ENCODE measurements at places on chromosomes 5 and 9.
A peak's percentile ranks its signal among the peaks of the same experiment; 100 is the strongest.

- peak; percentile 17 for DNase-seq
Measured at GRCh38 chr9:127225801-127226625, 38.6 kb upstream of the GARNL3 start.

GRCh38 chr5:139743804-139744203 is 51.8 kb upstream of the PSD2 start:
- no peak for DNase-seq

DNA sequence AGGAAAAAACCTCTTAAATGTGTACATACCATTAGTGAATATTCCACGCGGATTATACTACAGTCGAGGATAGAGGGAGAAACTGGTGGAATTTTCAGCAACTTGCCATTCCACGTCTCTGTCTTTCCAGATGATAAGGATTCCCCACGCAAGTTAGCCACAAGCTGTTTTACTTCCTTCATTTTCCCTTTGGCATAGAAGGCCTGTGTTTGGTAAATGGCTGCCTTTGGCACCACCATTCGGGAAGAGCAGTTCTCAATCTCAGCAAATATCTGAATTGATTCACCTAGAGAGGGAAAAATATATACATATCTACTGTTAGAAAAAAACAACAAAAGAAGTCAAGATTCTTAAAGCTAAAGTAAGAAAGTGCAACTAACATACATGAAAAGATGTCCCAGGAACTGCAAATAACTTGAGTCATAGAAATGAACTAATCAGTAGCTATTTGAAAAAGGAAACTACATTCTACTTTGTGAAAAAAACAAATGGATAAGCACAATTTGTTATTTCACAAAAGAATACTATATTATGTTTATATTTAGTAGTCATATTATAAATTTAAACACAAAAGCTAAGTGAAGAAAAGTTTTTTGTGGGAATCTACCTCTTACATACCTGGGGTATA is 8.1 kb downstream of the ARRDC3 start:
- no peak for DNase-seq

GRCh38 chr5:109196823-109197160 is 213.0 kb downstream of the PJA2 start:
- no peak for DNase-seq

- DNase-seq = no peak
Measured at GRCh38 chr5:150429410-150429873, 16.7 kb upstream of the CD74 start.

DNA sequence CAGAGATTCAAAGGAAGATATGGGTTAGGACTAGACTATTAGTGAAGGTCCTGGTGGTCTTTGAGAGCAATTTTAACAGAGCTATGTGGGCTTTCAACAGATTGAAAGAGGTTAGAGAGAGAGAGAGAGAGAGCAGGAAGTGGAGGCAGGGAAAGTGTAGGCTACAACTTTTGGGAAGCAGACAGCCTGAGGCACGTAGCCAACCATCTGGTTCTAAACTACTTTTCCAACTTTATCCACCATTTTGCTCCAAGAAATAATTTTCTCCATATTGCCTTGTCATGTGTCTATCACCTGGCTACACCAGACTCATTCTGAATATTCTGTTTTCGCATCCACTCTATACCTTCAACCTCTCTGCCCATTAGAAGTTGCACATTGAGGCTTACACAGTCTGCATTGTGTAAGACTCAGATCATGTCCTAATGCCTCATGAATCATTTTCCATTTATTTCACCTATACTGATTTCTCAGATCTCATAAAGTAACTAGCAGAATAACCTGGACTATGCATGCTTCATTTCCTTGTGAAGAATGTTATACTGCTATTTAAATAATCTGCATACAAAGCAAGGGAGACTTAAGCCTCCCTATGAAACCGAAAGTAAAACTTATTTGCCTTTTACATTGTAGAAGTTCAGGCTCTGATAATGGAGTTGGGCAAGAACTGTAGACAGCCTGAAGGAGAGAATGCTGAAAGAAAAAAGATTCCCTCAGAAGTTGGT is 235.6 kb downstream of the ELAVL2 start:
- no peak for DNase-seq

DNA sequence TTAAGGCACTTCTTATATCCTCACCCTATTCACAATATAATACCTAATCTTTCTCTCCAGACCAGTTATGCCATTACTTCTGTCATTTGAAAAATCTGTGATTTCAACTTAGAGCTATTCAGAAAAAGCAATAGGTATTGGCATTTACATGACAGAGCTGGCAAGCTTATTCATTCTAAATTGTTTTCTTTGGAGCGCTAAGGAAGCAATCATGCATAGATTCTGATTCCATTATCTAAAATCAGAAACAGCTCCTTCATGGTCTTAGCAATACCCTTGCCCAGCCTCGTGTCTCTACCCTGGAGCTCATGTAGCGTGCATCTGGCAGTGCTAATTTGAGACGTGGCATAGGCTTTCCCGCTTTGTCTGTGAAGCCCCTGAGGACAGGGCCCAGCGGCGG is 4.5 kb downstream of the SLC1A1 start:
- DNase-seq = no peak

DNA sequence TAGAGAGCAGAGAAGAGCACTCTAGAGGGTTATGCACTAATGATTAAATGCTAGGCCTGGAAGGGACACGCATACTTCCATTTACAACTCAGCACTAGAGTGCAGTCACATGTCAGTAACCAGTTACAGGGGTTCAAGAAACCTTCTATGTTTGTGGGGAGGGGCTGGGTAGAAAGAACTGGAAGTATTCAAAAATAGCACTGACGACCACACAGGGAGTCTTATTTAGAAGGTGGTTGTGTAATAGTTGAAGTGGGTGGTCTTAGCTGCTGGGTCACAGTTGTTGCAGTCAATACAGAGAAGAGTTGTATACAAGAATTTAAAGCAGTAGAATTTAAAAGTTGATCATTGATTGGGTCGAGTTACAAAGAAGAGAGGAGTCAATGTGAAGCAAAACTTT is 15.4 kb downstream of the AOPEP start:
- DNase-seq = no peak

- DNase-seq = no peak
Measured at GRCh38 chr5:152593388-152593787, 188.3 kb upstream of the NMUR2 start.

- DNase-seq = no peak
Measured at GRCh38 chr5:60357302-60357701, 342.7 kb downstream of the DEPDC1B start.

DNA sequence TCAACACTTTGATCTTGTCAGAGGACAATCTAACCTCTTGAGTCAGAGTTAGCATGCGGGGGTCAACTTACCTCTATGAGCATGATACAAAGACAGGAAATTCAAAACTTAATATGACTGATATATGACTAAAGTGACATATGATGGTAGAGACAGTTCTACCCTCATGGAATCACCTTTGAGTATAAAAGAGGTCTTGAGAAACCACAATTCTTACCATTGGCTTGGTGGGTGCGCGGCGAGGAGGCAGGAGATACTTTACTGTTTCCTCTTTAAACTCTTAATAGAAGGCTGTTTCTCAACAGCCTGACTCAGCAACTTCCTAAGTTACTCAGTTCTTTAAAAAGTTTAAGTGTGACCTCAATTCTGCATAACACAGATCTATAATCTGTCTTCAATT is 372.8 kb downstream of the KIAA0825 start:
- DNase-seq = peak; percentile 19

DNA sequence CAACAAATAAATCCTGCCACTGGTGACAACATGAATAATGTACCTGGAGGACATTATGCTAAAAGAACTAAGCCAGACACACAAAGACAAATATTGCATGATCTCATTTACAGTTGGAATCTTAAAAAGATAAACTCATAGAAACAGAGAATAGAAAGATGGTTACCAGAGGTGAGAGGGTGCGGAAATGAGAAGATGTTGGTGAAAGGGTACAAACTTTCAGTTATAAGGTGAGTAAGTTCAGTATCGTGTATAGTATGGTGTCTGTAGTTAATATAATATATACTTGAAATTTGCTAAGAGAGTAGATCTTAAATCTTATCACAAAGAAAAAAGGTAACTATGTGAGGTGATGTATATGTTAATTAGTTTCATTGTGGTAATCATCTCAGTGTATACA is 63.3 kb downstream of the PRRC1 start:
- DNase-seq = no peak

DNA sequence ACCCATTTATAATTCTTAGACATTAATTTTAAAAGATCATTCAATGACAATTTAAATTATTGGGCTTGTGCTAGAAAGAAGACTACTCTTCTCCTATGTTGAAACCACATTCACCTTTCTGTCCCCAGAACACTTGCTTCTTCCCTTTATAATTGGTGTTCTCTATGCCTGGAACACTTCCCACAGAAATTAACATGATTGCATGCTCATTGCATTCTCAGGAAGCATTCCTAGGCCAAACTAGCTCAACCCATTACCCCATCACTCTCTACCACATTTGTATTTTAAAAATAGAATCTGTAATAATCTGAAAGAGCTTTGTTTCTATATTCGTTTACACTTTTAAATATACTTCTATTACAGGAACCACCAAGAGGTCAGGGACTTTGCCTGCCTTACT is 184.7 kb downstream of the MEF2C start:
- DNase-seq = no peak

- DNase-seq = no peak
Measured at GRCh38 chr5:101942321-101942882, 353.7 kb downstream of the SLCO4C1 start.

DNA sequence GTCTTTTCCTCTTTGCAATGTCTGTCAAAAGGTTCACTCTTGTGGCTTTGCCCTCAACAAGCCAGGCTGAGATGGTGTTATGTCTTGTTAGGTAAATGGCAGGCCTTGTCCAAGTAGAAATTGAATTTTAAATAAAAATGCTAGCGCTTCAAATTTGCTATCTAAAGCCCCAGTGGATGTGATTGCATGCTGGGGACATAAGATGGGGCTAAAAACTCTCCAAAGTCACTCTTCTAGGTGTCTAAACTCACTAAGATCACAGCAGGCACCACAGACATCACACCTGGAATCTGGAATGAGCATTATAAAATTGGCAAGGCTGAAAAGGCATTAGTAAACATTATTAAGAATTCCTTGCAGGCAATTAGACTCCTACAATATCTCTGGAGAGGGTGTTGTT is 262.7 kb upstream of the CLINT1 start:
- DNase-seq = no peak

Measured in IMR-90 (cell line).